ENCODE measurements at places on chromosomes 3 and 15.

DNA sequence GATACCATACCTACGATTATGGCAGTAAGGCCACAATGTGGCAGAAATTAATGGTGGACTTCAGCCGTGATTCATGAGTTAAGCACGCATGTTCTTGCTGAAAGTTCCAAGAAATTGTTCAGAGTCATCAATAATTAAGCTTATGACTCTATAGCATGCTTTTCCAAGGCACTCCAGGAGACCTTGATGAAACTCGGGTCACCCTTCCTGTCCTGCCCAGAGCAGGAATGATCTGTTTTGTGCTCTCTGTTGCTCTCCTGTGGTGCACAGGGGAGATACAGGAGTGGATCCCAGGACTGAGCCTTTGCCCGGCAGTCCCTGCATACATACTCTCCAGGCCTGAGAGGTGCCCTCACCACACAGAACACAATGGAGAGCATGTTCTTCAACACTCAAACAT, 141.6 kb upstream of the SLC2A2 start:
- DNase-seq = peak; percentile 52

- no peak for DNase-seq
These were observed 40.9 kb upstream of the ATP13A3 start for GRCh38 chr3:194527726-194528125.

GRCh38 chr3:52820736-52821135, 9.7 kb downstream of the ITIH4 start:
- DNase-seq = peak; percentile 22

DNA sequence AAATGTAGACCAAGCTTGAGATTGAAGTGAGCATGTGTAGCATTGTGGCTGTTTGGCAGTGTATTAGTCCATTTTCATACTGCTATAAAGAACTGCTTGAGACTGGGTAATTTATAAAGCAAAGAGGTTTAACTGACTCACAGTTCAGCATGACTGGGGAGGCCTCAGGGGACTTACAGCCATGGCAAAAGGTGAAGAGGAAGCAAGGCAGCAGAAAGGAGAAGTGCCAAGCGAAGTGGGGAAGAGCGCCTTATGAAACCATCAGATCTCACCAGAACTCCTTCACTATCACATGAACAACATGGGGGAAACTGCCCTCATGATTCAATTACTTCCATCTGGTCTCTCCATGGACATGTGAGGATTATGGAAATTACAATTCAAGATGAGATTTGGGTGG, 8.6 kb upstream of the CERS3 start:
- DNase-seq = no peak

DNA sequence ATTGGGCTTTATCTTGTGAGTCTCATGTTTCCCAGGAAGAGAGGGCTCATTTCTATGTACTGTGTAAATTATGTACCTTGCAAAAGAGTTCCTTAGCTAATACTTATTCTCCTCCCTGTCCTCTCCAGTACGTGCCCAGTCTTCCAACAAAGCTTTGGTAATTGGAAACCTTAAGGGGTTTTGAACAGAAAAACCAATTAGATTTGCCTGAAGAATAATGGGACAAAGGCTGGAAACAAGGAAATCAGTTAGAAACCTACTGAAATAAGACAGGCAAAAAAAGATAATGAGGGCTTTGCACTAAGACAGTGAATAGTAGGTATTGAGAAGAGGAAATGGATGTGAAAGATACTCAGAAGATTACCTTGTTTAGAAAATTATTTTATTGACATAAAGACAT, 82.5 kb downstream of the SPRED1 start:
- no peak for DNase-seq

- DNase-seq = no peak
These were observed 88.2 kb upstream of the C2CD4B start for GRCh38 chr15:62253294-62253693.

DNA sequence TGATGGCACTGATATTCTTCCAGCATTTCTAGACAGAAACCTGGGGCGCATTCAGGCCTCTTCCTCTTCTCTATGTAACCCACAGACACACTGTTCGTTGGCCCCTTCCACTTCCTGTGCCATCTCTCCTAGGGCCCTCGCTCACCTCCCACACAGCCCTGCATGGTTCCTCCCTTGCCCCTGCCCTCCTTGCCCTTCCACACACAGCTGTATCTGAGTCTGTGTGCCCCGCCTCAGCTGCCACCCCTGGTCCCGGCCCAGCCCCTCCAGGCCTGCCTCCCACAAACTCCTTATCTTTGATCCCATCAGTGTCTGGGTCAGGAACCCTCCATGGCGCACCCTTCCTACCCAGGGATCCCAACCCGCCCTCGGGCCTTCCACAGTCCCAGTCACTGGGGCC, 37.9 kb downstream of the RAB6B start:
- no peak for DNase-seq

- no peak for DNase-seq
These were observed 651 bp downstream of the ACTC1 start for GRCh38 chr15:34794590-34795206.

DNA sequence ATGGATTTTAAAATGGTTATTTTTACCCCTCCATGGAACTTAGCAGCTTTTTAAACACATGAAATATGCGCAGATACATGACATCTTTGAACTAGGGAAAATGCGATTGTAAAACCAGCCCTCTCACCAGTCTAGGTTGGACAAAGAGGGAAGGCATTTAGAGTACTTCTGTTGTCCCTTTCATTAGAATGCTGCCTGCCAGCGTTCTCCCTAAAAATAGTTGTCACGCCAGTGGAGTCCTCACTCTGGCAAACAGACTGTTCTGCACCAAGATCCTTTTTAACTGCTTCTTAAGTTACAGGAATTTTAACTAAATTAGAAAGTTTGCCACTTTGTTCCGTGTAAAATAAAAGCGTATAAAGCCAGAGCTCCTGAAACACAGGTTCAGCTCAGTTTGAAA, 295.3 kb downstream of the VPS13C start:
- no peak for DNase-seq

GRCh38 chr3:70075101-70075500, 75.6 kb downstream of the SAMMSON start:
- no peak for DNase-seq

DNA sequence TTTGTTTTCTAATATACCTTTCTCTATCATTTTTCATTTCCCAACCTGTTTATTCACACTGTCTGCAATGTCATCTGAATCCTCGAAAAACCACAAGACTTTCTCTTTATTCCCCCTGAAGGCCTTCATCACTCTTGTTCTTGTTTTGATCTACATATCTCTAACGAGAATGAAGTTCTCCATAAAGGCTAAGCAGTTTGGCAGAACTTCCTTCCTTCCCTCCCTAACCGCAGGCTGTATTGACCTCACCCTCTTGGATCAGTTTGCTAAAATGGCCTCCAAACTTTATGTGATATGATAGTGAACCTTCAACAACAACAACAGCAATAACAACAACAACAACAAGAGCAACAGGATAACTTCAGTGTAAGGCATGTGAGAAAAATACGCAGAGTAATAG, 392.8 kb downstream of the TIGIT start:
- DNase-seq = peak; percentile 29

DNA sequence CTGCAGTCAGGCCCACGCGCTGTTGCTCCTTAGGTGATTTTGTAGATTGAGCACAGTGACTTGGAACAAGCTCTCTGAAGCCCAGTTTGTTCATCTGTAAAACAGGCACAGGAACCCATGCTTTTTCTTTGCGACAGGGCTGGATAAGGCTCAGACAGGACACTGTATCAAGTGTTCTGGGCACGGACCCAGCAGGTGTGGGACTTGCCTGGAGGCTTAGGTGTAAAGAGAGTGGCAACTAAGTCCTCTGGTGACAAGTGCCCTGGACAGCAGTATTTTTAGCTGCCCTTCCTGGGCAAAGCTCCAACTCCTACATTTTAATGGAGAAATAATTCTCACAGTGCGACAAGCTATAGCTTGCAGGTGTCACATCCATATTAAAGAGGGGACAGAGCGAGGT, 32.2 kb downstream of the CD276 start:
- no peak for DNase-seq

- no peak for DNase-seq
These were observed 25.4 kb downstream of the TGM4 start for GRCh38 chr3:44899683-44900367.

DNA sequence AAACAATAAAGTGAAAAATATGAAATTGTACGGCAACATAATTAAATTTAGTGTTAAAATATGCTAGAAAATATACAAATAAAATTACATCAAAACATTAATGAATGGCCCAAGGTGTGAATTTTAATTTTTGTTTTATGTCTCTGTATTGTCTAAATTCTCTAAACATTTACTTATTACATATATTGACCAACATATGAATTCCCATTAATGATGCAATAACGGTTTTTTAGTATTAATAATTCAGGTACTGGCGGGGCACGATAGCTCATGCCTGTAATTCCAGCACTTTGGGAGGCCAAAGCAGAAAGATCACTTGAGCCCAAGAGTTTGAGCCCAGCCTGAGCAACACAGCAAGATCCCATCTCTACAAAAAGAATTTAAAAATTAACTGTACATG, 20.6 kb upstream of the XRN1 start:
- DNase-seq = no peak

GRCh38 chr15:84715441-84716035, 401 bp downstream of the SEC11A start:
- peak; percentile 27 for DNase-seq

GRCh38 chr3:86774082-86774691, 216.8 kb downstream of the VGLL3 start:
- DNase-seq = peak; percentile 54

DNA sequence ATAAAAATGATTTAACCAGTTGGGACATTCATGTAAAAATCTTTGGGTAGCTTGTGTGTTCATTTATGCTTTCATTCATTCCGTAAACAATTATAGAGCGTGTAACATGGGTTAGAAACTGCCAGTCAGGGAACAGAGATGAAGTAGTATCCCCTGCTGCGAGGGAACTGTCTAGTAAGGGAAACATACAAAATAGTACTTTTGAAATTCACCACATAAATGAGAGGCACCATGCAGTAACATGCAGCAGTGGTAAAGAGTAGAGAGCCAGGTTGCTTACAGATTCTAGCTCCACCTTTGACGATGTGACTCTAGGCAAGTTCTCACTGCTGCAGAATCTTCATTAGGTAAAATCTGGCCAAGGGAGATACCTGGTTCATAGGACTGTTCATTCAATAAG, 938 bp downstream of the DZIP3 start:
- peak; percentile 6 for DNase-seq

DNA sequence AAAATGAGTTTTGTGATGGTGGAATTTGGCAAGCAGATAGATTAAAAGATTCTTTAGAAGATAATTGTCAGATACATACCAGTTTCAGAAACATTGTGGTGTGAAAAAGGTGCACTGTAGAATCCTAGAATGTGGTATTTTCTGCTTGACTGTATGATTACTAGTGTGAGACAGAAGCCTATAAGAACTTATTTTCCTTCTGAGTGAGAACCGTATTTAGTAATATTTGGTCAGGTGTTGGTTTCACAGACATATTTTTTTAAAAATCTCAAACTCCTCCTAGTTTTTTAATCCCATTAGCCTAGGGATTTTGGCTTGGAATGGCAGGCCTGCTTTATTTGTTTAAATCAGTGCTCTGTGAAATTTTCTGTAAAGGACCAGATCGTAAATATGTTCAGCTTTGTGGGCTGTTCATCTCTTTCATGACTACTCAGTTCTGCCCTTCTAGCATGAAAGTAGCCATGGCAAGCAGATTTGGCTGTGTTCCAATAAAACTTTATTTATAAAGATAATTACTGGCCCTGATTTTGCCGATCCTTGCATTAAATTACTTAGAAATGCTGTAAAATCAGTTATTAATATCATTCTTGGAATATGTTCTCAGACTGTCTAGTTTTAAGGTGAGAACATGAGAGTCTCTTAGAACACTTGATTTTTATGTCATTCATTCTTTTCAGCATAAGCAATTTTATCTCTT, 205.1 kb downstream of the ITPR1 start:
- DNase-seq = no peak

- no peak for DNase-seq
These were observed 13.2 kb downstream of the SIDT1 start for GRCh38 chr3:113545594-113545993.

DNA sequence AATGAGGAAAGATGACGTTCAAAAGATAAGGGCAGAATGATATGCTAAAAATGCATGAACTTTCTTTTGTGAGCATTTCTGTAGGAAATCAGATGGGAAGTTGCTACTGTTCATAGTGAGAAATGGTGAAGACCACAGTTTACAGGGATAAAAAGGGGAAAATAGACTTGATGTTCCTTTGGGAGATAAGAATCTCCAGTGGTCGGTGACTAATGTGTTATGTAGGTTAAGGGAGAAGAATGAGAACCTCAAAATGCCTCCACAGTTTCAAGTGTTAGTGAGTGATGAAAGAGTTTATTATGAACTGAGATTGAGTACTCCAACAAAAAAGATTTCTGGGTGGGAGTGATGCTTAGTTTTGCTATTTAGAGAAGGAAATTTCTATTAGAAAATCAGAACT, 247.2 kb downstream of the LSAMP start:
- no peak for DNase-seq

DNA sequence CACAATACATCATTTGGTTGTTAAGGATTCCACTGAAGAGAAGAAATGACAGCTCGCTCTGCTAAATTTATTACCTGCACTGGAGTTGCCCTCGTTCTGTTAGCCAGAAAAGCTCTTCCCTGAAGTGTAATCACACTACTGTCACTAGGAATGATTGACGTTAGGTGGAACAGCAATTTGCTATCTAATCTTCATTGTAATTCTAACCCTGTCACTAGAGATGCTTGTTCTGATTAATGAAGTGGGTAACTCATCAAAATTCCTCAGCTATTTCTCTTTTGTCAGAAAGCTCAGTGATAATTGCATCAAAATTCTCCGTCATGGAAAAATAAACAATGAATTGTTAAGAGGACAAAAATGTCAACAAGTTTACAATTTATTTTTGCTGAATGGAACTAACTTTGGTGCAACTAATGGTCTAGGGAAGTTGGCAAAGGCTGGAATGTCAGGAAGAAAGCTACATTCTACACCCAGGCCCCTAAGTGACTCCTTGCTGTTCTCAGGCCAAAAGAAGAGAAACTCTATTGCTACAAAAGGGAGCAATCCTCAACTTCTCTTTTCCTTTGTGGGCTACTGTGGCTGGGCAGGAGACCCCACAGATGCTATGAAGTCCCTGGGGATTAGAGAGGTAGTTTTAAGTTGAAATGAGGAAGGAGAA, 34.1 kb downstream of the CCDC191 start:
- DNase-seq = no peak

GRCh38 chr3:181859518-181859917, 147.8 kb downstream of the SOX2 start:
- no peak for DNase-seq

- no peak for DNase-seq
These were observed 34.4 kb upstream of the TNFSF10 start for GRCh38 chr3:172557515-172558220.

GRCh38 chr3:158531334-158531733, 39.7 kb upstream of the MLF1 start:
- DNase-seq = no peak

GRCh38 chr15:62647843-62648505, 394.6 kb upstream of the TPM1 start:
- DNase-seq = no peak

GRCh38 chr15:38377636-38378035, 76.3 kb upstream of the FAM98B start:
- no peak for DNase-seq

GRCh38 chr15:57586661-57587424, 4.9 kb upstream of the MYZAP start:
- DNase-seq = peak; percentile 15

Data from EL (cell line).